ENCODE measurements at places on chromosomes 6 and 20. TPM values are rescaled to one million over a fixed set of nuclear protein-coding genes. Genes with fewer than 3 reads are reported as not detected.

STMND1 gene
- total RNA-seq, result not detected

SLC12A5 gene
- not detected for total RNA-seq

FOXA2 gene
- not detected for total RNA-seq

C6orf15 gene
- not detected for total RNA-seq

MMP24 gene
- 0.36 TPM for total RNA-seq
